ENCODE measurements at places on chromosomes 2 and 18.

DNA sequence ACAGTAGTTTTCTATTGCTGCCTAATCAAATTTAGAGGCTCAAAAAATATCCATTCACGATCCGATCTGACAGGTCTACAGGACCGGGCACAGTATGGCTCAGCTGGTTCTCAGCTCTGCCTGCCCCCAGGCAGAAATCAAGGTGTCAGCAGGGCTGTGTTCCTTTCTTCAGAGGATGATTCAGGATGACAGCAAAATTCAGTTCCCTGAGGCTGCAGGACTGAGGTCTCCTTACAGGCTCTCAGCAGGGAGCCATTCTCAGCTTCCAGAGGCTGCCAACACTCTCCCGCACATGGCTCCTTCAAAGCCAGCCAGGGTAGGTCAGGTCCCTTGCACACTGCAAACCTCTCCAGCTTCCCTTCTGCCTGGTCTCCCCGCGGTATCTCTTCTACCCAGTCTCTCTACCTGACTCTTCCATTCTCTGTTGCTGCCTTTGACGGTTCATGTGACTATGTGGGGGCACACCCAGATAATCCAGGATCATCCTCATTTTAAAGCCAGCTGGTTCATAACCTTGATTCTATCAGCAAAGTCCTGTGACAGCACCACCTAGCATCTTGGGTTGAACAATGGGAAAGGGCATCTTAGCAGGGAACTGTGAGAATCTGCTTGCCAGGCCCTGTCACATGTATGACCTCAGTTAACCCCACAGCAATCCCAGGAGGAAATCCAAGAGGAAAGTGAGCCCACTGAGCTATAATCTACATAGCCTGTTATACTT is 50.4 kb downstream of the UXS1 start:
- DNase-seq: no peak

DNA sequence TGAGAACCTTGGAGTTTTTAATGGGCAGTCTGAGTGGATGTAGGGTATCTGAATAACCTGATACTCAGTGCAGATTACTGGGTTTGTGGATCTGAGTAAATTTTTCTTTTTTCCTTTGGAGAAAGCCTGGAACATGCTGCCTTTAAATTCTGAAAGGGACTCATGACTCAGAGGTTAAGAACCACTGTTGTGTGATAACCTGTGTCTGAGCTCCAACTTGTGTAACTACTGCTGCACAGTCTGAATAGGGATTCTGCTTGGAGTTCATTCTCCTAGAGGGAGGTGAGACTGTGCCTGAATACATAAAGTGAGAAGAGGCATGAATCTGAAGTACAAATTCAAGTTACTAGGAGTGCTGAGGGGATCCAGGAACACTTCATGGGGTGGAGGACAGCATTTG is 36.2 kb downstream of the KDM3A start:
- no peak for DNase-seq

GRCh38 chr2:25293958-25294562 is 47.7 kb downstream of the DNMT3A start:
- DNase-seq: no peak

DNA sequence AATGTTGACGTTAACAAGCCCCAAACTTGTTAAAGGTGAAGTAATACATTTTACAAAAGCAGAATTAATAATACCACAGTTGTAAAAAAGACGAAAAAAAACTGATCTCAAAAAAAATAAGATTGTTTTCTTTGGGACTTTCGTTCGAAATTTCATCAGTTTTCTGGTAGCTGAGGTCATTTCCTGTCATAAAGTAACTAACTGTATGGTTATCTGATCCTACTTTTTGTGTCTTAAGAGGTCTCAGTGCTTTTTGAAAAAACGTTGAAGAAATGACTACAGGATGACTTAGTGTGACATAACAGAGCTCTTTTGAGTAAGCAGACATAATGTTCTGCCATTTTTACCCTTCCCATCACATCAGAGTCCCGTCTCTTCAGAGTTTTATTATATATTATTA is 79.3 kb downstream of the BIRC6 start:
- no peak for DNase-seq

DNA sequence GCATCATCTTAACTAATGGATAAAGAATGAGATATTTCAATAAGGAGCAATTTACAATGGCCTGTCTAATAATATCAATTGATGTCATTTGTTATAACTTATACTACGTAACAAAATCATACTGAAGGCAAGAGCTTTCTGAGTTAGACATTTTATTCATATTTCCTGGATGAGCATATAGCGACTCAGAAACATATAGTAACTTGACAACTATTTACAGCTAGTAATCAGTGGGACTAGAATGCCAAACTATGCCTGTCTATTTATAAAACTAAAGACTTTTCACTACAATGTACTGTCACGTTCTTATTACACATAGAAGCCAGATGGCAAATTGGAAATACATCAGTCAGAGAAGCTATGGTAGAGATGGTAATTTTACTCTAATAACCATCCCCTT is 766.2 kb upstream of the TMEFF2 start:
- DNase-seq: no peak

DNA sequence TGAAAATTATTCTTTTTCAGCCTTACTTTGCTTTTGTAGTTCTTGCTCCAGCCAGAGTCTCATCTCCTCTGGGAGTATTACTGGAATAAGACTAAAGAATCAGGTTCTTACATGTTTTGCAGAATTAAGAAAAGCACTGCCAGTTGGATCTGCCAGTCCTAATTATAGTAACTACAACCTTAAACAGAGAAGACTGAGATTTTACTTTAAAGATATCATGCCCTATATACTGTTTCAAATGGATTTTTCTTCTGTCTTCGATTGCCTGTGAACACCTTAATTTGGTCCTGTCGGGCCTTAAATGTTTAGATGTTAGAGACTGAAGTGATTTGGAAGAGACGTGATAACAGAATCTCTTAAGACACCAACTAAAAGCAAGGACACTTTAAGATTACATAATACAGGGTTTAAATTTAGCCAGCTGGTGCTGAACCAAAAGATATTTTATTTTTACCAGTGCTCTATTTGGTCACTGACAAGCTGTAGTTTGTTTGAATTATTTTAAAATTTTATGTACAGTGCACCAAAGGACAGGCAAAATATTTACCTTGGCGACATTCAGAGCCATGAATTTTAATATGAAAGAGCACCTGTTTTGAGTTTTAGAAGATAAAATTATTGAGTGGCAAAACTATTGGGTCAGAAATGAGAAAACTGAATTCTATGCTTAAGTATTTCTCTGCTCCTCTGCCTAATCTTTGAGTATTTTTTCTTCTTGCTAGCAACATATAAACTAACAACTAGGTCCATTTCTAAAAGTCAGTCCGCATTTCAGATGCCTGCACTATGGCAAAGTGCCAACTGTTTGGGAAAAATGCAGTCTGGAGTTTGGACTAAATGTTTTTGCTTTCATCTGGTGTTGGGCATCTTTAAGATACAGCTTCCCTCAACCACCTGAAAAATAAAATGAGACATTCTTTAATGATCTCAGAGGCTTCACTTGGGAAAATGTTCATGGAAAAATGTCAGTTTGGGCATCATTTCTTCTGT is 300.0 kb downstream of the XIRP2 start:
- DNase-seq: no peak

- DNase-seq: no peak
Observed at GRCh38 chr2:48129293-48129950, 223.1 kb upstream of the FBXO11 start.

DNA sequence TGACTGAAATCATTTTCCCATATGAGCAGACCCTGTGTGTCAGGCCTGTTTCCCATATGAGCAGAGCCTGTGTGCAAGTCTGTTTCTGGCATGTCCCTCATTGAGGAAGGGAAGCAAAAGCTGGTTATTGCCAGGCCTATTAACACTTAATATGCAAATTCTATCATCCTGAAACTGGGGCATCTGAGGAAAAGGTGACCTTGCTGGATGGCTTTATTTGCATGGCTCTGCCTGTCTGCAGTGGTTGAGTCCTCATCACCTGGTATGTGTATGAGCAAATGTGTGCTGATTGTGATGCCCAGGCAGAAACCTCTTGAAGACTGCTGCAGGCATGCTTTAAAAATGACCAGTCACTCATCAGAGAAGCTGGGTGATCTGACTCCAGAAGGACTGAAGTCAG is 31.2 kb downstream of the EIF4E2 start:
- DNase-seq: no peak

GRCh38 chr2:232496501-232497270 is 9.1 kb upstream of the ECEL1 start:
- DNase-seq: peak; percentile 72

DNA sequence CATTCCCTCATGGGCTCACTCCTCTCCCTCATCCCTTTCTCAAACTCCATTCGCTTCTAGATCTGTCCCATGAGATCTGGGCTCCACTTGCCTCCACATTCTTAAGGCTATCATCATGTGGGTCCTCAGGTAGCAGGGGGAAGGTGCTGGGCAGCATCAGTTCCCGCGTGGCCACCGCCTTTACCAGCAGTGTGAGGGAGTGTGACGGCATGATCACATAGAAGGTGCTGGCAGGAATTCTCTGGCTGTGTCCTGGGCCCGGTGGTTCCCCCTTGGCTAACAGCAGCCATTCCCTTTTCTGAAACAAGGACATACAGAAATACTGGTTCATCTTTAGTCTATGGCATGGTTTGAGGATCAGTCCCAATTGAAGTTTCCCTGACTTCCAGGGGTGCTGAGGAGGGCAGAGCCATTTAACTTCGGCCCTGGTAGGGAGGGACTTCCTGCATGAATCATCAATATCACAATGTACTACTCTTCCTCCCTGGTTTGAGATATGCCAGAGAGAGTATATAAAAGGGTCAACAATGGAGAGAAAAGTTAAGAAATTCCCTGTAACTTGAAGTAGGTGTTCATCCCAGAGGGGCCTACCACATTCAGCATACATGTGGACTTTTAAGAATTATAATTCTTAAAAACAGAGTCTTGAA is 7.7 kb downstream of the DOK1 start:
- no peak for DNase-seq

- DNase-seq: no peak
Observed at GRCh38 chr2:38747007-38747424, 4.1 kb downstream of the SRSF7 start.

DNA sequence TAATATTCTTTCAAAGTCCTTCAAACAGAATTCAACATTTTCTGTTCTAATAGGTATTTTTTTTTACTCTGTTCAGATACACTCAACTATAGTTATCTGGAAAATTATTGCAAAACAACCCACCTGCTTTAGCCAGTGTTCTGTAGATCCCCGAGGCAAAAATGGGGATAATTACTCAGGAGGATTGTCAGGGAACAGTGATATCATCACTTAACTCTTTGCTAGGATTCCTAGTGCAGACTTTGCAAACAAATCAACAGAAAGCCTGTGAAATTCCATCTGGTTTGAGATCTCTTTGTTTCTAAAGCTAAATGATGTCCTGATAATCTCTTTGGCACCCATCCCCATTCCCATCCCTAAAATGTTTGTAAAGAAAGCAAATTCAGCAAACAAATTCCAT is 413.6 kb upstream of the MEIS1 start:
- DNase-seq: no peak

DNA sequence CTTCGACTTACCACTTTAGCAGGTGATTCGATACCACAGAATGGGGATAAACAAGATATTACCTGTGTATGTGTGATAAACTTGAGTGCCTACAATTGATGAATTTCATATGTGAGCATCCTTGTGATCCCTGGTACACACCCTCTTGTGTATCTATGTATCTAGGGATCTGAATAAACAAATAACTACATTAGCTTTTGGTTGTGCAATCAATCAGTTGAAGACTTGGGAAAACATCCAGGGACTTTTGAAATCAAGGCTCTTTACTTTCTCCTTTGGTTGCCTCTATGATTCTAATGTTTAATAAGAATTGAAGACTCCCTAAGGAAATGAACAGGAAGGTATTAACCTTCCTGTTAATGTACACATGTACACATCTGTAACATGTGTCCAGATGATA is 97.3 kb upstream of the DCC start:
- DNase-seq: no peak

GRCh38 chr2:31322371-31322770 is 88.4 kb downstream of the EHD3 start:
- DNase-seq: no peak

- no peak for DNase-seq
Observed at GRCh38 chr2:138298120-138298814, 203.3 kb upstream of the SPOPL start.

DNA sequence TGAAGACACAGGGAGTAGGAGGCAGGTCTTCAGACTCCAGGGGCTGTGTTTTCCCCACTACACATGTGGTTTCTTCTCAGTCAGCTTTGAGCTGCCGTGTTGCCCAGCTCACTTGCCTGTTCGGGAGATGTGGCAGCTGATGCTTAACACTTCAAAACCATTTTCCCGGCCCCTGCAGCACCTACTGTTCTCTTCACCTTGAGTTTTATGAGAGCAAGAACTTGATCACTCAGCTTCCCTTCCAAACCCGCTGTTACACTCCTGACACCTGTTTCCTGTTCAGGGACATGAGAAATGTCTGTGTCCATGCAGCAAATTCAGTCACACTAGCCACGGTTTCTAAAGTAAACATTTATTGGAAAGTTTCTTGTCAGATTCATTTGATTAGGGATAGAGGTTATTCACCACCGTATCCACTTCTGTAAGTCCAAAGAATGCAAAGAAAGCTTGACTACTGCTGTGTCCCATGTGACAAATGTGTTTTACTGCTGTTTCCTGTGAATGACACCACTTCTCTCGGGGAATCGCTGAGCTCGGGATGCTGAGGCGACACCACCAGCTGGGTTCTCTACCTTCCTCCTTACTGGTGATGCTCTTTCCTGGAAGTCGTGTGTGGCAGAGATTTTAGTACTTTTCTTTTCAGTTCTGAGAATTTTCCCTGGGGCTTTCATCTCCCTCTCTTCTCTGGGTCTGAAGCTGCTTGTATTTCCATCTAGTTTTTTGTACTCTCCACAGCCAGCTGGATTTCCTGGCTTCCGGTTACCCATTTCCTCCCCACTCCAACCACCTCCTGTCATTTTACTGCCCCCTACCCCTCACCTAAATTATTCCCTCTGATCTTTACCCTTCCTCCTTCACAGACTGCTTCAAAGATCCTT is 91.7 kb downstream of the KLF7 start:
- DNase-seq: no peak

GRCh38 chr2:215746887-215747615 is 266.3 kb downstream of the MREG start:
- no peak for DNase-seq

- no peak for DNase-seq
Observed at GRCh38 chr2:129935118-129935517, 44.3 kb upstream of the RAB6C start.

DNA sequence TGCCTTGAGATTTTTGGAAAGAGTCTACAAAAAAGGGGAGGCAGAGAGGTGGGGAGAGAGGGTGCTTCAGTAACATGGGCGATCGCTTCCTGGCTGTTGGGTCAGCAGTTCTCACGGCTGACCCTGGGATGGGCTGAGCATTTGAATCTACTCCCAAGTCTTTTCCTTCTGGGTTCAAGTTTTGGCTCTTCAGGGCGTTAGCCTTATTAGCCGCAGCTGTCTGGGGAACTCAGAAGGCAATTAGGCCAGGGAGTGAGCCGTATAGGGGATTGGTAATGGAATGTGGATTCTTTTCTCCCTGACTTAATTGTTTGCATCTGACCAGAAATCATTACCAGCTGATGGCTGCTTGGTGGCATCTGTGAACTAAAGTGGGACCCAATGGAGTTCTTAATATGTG is 250.5 kb upstream of the SKOR2 start:
- DNase-seq: no peak

- peak; percentile 16 for DNase-seq
Observed at GRCh38 chr2:60569680-60570111, 16.2 kb upstream of the BCL11A start.

GRCh38 chr2:174699993-174700766 is 64.1 kb downstream of the CHRNA1 start:
- no peak for DNase-seq

- no peak for DNase-seq
Observed at GRCh38 chr18:61972389-61973264, 79.8 kb upstream of the RNF152 start.

- DNase-seq: no peak
Observed at GRCh38 chr2:121644715-121645114, 4.5 kb downstream of the CLASP1 start.
